Fibroblast of gingiva (primary cell): ENCODE measurements at places on chromosomes 1 and 21.

DNA sequence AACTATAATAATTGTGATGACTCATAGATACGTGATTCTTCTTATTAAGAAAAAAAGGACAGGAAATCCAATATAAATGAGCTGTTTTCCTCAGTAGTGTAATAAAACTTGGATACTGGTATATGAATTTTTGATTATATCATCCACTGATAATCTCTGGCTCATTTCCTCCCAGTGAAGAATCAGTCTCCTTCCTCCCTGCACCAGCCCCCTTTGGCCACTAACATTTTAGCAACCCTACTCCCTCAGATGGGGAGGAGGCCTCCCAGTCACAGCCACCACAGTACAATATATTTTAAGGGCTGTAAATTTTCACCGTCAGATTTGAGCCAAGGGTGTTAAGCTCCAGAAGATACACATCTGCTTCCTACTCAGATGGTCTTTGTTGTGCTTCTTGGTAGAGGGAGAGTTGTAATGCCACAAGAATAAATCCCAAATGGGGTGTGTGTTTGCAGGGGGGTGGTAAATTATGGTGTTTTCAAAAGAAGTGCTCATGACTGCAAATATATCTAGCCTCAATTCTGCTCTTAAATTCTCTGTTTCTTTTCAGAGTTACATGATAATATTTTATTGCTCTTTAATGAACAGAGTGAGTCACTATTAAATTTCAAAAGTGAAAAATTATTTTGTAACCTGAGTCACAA lies 153.5 kb downstream of the HLX start:
- DNase-seq = no peak

DNA sequence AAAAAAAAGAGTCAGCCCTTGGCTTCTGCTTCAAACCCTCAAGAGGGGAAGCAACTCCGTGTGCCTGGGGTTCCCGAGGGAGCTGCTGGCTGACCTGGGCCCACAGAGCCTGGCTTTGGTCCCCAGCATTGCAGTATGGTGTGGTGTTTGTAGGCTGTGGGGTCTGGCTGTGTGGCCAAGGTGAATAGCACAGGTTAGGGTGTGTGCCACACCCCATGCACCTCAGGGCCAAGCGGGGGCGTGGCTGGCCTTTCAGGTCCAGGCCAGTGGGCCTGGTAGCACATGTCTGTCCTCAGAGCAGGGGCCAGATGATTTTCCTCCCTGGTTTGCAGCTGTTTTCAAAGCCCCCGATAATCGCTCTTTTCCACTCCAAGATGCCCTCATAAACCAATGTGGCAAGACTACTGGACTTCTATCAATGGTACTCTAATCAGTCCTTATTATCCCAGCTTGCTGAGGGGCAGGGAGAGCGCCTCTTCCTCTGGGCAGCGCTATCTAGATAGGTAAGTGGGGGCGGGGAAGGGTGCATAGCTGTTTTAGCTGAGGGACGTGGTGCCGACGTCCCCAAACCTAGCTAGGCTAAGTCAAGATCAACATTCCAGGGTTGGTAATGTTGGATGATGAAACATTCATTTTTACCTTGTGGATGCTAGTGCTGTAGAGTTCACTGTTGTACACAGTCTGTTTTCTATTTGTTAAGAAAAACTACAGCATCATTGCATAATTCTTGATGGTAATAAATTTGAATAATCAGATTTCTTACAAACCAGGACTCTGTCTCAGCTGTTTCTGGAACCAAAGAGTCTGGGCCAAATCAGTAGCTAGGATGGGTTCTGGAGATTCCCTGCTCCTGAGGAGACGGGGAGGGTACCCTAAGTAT lies 26.8 kb upstream of the KDM4A start:
- peak; percentile 30 for DNase-seq

- no peak for DNase-seq
Measured at GRCh38 chr1:200217703-200218102, 190.2 kb downstream of the NR5A2 start.

- no peak for DNase-seq
Measured at GRCh38 chr1:240352769-240353168, 259.2 kb downstream of the GREM2 start.

DNA sequence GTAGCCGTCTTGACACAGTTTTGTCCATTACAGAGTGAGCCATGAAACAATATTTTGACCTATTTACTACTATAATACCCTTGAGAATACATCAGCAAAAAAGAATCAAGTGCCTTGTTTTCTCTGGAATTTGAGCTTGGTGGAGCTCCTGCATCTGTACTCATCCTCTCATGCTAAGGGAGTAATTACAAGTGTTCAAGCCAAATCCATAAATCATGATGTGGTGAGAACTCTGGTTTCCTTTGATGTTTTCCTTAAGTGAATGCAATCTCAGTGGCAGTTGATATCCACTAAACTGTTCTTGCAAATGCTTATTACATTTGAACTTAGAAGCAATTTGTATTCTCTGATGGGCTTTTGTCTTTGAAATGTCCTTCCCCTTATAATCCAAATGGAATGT lies 824.6 kb upstream of the TMPRSS15 start:
- no peak for DNase-seq

DNA sequence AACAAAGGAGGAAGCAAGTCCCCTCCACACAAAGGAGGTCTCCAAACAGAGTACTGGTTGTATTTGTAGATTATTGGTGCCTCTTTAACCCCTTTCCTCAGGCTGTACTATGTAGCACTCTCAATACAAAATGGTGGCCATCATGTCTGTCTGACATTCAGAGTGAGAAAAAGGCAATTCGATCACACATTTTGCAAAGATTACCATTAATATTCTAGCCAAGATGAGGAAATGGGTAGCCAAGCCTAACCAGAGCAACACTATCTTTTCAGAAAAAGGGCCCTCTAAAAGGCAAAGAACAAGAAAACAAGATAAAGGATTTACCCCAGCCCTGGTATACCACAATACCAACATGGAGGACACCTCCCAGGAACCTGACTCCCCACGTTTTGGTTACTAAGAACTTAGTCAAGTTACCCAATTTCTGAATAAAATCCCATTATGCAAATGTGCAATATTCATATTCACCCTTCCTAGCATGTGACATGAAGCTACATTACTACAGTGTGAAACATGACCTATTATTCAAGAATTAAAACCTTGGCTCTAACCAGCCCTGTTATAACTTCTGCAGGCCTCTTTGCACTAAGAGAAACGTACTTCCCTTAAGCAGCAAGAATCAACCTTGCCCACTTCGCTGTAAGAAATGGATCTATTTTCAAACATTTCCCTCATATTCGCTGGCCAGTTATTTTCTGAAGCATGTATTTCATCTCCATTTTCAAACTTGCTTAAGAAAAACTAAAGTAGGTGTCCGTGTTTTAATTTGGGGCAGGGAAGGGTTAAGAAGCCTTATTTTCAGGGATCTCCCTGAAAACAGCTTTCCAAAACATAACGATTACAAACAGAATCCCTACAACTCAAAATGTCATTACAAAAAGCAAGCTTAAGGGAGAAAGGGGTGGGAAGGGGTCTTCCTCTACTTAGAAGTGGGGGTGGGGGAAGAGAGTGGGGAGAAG lies 2.1 kb downstream of the KDM5B start:
- peak; percentile 17 for DNase-seq

DNA sequence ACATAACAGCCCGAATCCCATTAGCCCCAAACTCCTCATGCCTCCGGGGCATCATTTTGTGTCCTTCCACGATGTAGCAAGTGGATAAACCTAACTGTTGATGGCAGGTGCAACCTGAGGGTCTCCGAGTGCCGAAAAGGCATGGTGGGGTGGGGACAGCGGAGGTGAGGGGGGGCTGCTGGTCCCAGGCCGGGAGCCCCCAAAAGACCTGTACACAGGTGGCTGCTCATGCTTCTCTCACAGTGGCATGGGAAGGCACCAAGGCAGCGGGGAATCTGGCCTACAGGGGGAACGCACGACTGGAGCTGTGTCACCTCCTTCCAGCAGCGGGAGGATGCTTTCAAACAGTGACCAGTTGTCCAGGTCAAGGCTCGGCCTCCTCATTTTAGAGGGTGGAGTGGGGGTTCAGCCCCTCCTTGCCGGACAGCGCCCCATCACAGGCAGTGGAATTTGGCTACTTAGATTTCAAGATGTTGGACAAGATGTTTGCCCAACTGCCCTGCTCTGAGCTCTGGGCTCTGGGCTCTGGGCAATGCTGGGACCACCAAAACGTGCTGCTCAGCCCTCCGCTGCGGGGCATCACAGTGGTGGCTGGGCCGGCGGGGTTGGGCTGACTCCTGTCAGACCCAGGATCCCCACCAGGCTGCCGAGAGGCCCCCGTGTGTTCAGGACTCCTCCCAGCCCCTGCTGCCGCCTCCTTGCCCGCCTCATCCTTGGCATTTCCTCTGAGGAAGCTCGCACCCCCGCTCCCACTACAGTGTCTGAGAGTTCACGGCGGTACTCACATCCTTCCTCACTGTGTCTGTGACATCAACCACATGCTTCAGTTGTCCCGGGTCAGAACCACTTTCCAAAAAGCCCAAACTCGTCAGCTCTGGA lies 7.6 kb downstream of the DNMT3L start:
- no peak for DNase-seq

- no peak for DNase-seq
Measured at GRCh38 chr1:238951809-238952208, 434.6 kb upstream of the CHRM3 start.

DNA sequence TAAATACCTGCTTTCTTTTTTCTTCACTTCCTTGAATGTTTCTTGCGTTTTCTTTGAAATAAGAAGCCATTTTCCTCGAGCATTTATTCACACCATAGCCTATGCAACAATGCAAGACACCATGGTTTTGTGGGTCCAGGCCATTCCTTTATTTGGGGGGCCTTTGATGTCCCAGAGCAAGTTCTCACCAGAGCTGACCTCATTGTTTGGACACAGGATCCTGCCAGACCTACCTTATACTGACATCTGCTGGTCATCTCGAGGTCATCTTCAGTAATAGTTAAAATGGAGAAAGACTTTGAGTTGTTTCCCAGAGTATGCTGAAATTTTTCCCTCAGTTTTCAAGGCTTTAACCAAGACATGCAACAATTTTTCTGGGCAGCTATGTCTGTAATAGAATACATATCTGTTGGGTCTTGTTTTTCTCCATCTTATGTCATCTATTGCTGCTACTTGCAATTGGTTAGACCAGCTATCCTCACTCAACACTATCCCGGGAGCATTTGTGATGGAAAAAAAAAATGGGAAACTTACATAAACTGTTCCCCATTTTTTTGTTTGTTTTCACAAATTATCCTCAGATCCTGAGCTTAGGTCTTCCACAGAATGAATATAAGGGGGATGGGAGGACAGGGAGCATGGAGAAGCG lies 34.0 kb upstream of the BACE2 start:
- DNase-seq = peak; percentile 33

DNA sequence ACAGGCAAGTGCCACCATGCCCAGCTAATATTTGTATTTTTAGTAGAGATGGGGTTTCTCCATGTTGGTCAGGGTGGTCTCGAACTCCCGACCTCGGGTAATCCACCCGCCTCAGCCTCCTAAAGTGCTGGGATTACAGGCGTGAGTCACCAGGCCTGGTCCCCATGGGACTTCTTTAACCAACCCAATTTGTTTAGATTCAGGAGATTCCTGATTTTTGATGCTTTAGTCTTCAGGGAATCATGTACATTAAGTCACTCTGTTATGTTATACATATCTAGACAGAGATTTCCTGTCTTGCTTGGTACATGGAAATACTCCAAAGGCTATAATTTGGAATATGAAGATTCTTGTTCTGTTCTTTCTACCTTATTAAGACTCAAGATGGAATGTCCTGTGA lies 202.4 kb upstream of the L1TD1 start:
- DNase-seq = no peak

DNA sequence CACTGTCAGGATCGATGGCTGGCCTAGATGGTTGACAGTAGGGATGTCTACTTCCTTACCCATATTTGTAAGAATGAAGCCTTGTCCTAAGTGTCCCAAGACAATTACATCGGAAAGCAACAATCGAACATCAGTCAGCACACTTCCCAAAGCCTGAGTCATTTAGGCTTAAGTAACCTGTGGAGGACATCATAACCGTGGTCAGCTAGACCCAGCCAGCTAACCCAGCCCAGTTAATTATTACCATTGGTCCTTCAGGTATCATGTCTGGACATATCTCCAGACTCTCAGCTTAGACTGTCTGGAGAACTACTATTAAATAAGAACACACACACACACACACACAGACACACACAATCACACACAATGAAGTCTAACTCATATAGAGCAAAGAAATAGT lies 264.7 kb downstream of the TRABD2B start:
- DNase-seq = no peak

GRCh38 chr1:19070197-19070651 lies 113.7 kb upstream of the IFFO2 start:
- DNase-seq = no peak

- no peak for DNase-seq
Measured at GRCh38 chr1:199041173-199041914, 402.5 kb downstream of the PTPRC start.

DNA sequence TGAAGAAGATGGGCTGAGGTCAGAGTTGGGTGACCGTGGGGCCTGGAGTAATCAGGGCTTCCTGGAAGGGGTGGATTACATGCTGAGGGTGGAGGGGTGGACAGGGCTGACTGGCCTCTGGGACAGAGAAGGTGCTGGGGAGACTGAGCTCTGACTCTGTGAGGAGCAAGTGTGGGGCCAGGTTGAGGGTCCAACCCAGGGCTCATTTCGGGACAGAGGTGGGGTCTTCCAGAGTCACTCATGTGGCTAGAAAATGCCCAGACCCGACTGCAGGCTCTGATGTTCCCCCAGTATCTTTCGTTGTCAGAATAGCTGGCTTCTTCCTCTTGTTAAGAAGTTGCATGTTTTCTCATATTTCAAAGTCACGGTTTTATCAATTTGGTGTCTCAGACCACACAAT lies 311.8 kb downstream of the PTPRU start:
- DNase-seq = no peak

DNA sequence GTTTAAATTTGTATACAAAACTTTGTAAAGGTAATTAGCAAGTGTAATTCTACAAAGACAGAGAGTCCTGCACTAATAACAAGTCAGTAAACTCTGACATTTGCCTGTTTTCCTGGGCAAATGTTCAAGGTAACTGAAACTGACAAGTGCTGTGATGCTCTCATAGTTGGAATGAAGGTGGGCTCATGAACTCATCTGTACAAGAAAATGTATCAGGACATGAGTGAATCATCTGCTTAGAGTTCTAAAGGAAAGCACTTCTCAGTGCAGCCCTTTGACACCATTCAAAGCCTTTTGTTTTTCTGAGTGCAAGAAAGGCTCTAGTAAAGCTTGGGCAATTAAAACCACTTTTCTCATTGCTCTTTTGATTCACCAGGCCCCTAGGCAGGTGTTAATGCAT lies 91.5 kb downstream of the UROD start:
- DNase-seq = no peak

GRCh38 chr1:199279872-199280645 lies 641.2 kb downstream of the PTPRC start:
- no peak for DNase-seq

DNA sequence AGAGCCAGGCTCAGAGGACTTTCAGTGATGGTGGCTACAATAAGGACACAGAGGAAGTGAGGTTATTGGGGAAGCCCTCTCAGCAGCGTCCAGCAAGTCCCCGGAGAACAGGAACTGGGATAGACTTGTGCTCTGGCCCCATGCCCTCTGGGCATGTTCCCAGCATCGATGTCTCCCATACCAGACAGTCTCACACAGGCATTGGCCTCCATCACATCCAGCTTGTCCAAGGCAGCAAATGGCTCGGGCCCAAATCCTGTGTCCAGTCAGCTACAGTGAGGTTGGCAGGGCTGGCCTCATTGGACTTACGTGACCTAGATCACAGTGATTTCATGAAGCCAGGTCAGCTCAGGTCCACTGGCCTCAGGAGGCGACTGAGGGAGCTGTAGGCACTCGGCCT lies 19.6 kb upstream of the TMEM54 start:
- peak; percentile 7 for DNase-seq

GRCh38 chr1:89910780-89911179 lies 84.1 kb upstream of the ZNF326 start:
- peak; percentile 66 for DNase-seq

- peak; percentile 44 for DNase-seq
Measured at GRCh38 chr1:87403061-87403820, 74.6 kb downstream of the LMO4 start.
